Small intestine (tissue), 16 donors: ENCODE measurements at places on chromosomes 4 and X.

DNA sequence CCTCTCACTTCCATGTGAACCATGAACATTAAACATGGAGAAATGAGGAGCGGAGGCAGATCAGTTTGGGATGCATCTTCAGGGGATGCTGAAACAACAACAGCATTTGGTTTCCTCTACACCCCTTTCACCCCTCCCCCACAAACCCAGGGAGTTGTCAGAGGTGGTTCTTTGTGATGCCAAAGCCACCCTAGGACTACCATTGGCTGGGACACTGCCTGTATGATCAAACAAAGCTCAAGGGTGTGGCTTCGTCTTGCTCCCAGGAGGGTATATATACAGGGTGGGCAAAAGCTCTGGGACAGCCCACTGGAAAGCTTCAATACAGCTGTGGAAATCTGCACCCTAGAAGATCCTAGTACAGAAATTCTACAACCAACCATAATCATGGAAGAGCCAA lies at the start of gene SPANXN4:
Gene SPANXN4, plus strand, starts transcription at position 301 of the 400 bp plus-strand sequence. Its CDS starts 87 bp downstream, at position 388.
- no peak for DNase-seq

DNA sequence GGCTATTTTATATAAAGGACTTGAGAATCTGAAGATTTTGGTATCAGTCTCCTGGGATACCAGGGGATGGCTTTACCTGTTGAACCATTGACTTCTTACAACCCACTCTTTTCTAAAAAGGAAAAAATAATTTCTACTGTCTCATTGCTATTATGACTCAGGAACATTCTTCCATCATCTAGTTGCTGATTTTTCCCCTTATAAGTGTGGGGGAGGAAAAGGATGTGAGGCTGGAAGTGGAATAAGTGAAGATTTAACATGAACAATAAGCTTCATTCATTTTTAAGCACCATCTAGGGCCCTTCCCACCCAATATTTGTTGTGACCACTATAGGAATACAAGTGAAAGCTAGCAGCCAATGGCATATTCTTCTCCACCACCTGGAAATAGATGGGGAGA lies 10.6 kb upstream of the MND1 start:
- no peak for DNase-seq

- DNase-seq = peak; percentile 40
Observed at GRCh38 chrX:63350465-63350877, 661 bp downstream of the SPIN4 start.

- no peak for DNase-seq
Observed at GRCh38 chr4:10336471-10336870, 120.8 kb downstream of the ZNF518B start.

- peak; percentile 86 for DNase-seq
Observed at GRCh38 chrX:72247206-72247942, 8.5 kb upstream of the ERCC6L start.

- no peak for DNase-seq
Observed at GRCh38 chr4:19455196-19455595, 796.5 kb upstream of the SLIT2 start.
